HCT116 (cell line): ENCODE measurements at places on chromosomes 1 and 21.

- DNase-seq, result no peak
Measured at GRCh38 chr1:17369466-17369865, 2.5 kb upstream of the PADI6 start.

- no peak for DNase-seq
Measured at GRCh38 chr1:206788487-206789050, 16.3 kb upstream of the IL10 start.

DNA sequence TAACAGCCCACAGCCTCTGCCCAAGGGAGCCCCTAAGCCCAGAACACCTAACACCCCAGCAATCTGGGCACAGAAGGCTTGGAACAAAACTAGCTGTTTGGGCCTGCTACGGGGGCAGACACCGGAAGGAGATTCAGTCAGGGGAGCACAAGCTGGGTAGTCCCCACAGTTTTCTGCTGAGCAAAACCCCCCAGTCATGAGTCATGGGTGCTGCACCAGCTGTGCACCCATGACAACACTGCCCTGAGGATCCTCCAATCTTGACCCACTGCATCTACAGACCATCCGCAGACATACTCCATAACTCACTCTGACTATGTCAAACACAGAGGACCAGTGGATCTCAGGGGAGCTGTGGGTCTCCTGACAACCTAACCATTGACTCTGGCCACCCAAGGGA lies 105.1 kb downstream of the LRIG2 start:
- DNase-seq, result no peak

DNA sequence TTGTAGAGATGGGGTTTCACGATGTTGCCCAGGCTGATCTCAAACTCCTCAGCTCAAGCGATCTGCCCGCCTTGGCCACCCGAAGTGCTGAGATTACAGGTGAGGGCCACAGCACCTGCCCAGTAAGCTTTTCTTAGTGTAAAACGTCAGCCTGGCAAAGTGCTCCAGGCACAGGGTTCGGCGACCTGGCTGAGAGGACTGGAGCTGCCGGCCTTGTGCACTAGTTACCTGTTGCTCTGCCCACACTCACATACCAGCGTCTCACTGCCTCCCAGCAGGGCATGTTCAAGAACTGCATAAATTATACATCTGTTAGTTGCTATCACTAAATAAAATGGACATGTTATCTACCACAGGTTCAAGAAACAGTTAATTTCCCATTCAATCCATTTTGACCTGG lies 55.2 kb downstream of the DEGS1 start:
- DNase-seq, result no peak

DNA sequence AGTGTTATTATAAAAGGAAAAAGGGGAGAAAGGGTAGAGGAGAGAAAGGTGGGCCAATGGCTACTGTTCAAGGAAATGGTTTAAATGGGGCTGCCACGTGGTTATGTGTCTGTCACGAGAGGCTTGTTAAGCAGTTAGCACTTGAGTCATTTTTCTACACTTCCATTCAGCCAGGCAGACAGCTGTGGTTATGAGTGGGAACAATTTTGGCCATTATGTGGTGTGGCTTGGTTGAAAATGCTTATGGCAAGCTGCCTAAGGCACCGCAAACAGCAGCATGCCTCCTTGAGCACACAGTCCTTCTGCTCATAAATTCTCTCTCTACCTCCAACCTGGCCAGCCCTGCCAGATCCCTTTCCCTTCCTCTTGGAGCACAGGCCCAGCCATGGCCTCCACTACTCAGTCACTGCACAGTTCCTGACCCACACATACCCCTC lies 3.2 kb upstream of the SRM start:
- no peak for DNase-seq

DNA sequence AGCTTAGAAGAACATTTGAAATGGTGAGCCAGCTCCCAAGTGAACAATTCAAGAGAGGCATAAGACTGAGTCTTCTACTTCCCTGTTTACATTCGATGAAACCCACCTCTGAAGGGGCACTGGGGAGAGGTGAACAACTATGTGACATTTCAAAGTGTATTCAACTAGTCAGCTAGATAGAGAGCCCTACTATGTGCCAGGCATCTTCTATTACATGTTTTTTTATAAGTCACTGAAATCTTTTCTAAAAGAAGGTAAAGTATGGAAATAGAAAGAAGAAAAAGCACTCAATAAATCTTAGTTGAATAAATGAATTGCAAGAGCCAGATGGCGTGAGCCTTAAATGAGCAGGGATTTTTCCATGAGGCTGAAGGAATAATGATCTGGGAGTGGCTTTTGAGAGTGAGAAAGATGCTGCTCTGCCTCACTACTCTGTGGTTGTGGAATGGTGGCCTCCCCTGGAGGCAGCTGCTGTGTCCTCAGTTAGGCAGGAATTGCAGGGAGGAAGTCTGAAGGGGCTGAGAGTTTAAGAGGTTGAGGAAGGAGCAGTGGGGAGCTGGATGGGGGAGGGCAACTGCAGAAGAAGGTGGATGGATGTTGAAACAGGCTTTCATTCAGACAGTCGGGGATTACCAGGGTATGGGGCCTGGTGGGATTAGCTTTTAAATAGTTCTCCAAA lies 10.4 kb upstream of the PTPRF start:
- no peak for DNase-seq

DNA sequence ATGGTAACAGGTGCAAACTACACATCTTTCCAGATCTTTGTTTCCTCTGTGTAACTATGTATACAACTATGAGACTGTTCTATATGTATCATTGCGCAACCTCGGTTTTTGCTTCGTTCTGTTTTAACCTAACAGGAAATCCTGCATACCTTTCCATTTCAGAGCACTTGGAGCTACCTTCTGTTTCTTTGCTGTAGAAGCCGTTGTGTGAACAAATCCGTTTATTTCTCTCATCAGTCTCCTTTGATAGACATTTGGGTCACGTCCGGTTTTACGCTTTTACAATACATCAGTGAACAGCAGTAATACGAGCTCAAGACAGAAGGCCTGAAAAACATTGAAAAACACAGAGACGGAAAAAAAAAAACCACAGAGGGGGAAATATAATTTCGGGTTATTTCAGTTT lies 10.5 kb downstream of the ATP5IF1 start:
- no peak for DNase-seq

DNA sequence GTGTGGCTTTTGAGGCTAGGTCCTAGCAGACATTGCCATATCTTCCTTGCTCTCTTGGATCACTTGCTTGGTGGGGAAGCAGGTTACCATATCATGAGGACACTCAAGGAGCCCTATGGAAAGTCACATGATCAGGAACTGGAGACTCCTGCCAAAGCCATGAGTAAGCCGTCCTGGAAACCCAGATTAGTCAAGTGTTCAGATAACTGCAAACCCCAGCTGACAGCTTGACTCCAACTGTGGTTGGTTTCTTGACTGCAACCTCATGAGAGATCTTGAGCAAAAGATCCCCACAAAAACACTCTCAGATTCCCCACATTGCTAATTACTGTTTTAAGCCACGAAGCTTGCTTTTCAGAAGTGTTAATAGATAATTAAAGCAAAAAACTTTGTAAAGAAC lies 58.6 kb downstream of the CACNA1E start:
- no peak for DNase-seq
